ENCODE measurements at places on chromosomes 4 and X. TPM values are rescaled to one million over a fixed set of nuclear protein-coding genes. Genes with fewer than 3 reads are reported as not detected.

The AKAP17A gene
- 26.6 TPM for total RNA-seq

The NDUFA1 gene
- 19.9 TPM for total RNA-seq

The TCEANC gene
- total RNA-seq: 3.5 TPM

The SOD3 gene
- total RNA-seq: 17.2 TPM

The GUCY1B1 gene
- total RNA-seq: 5.5 TPM

The BGN gene
- 39.8 TPM for total RNA-seq

The KLHL13 gene
- total RNA-seq: 1.3 TPM

The PNMA6A gene
- 4.4 TPM for total RNA-seq

The MAGIX gene
- total RNA-seq: 2.2 TPM

The CSAG1 gene
- total RNA-seq: not detected

The CCDC149 gene
- 19.7 TPM for total RNA-seq

The NOCT gene
- total RNA-seq: 32.3 TPM

The H2BW2 gene
- not detected for total RNA-seq

The PRPS1 gene
- total RNA-seq: 32.1 TPM

The TMEM47 gene
- total RNA-seq: 219 TPM

The GAGE12F gene
- total RNA-seq: not detected

The RAB9B gene
- 0.97 TPM for total RNA-seq

The MAGEB10 gene
- total RNA-seq: not detected

The ALB gene
- total RNA-seq: not detected

The FAM193A gene
- total RNA-seq: 26.8 TPM

The MAGEC2 gene
- not detected for total RNA-seq
